ENCODE measurements at places on chromosomes 3 and 15. TPM values are rescaled to one million over a fixed set of nuclear protein-coding genes. Genes with fewer than 3 reads are reported as not detected.
A peak's percentile ranks its signal among the peaks of the same experiment; 100 is the strongest.

- DNase-seq, result no peak
Observed at GRCh38 chr15:40358471-40359353, 693 bp downstream of the DISP2 start.

DNA sequence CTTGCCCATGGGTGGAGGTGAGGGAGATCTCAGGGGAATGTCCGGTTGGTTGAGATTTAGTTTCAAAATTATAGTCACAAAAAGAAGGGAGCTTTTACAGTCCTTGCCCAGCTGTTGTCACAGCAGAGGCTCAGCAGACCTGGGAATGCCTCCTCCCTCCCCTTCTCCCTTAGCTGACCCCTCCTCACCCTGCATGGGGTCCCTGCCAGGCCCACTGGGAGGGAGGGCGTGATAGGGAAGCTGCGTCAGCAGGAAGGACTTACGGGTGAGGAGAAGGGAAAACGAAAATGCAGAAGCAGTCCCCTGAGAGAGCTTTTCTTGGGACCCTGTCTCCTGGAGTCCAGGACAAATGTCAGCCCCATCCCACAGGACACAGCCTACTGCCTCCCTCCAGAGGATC is 18.9 kb downstream of the SCN5A start:
- no peak for DNase-seq

GOLGA6L4 gene
- total RNA-seq, result 2.3 TPM

LRRC34 gene
- not detected for total RNA-seq

DNA sequence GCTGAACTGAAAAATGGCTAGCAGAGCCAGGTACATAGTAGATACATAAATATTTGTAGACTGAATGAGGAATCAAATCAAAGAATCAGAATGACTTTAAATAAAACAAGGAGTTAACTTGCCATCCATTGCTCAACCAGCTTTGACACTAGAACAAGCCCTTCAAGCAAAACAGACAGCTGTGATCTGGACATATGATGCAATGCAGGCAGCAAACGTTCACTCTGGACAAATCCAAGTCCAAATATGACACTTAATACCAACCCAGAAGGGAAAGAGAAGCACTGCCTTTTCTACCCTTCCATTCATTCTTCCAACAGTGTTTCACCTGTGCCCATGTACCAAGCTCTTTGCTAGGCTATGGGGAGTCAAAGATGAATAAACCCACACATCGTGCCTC is 4.5 kb downstream of the THRB start:
- peak; percentile 69 for DNase-seq

- no peak for DNase-seq
Observed at GRCh38 chr3:188049606-188050530, 104.1 kb upstream of the LPP start.

DNA sequence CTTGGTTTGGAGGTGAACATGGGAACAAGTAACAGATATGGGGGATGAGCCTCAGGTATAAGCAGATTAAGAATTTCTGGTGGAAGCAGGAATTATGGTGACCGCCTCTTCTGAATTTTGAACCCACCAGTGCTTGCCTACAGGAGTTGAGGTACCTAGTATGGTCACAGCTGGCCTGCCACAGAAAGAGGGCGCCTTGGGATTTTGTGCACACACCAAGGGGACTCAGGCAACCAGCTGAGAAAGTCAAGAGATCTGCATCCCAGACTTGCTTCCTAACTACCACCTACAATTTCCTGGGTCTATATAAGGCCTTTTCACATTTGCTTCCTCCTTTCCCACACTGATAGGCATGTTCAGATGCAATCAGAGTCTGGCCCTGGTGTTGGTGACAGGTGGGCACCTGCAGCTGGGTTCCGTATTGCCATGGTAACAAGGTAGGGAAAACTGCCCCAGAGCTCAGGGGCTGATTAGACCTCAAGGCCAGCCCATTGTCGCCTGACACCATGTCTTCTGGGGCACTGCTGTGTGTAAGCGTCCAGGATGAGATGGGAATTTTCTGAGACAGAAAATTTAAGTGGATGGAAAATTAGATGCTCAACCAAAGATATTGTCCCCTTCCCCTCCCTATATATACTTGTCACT is 75.9 kb upstream of the RASGRF1 start:
- DNase-seq, result no peak

Data from MCF 10A (cell line).